ENCODE measurements at places on chromosomes 16 and 17. TPM values are rescaled to one million over a fixed set of nuclear protein-coding genes. Genes with fewer than 3 reads are reported as not detected.

DNA sequence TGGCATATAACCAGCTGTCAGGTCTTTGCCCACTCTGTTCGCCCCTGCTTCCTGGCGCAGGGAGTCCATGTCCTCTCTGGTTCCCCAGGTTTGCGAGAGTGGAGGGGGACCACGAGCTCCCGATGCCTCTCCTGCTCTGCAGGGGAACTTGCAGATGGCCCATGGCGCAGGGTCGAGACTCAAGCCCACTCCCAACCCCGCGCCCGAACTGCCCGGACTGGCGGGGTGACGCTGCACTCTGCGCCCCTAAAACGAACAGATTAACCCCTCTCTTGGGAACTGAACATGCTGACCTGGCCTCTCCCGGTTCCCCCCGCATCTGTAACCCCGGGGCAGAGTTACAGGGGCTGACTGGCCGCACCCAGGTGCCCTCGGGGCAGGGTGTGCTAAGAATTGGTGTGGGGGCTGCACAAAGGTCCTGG is 681 bp upstream of the PLA2G15 start:
- peak; percentile 52 for DNase-seq

DNA sequence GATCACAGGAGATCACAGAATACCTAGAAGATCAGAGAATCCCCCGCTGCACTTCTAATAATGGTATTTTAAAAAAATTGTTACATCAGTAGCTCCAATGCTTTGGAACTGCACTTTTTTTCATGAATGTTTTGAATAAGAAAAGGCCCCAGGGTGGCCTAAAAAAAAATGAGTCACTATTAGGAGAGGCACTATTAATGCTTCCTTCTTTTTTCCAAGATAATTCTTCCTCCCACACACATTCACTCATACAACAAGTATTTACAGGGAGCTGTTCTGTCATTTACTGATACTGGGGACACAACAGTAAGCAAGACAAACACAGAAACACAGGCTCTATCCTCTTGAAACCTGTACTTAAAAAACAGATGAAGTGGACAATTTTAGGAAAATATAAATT is 675 bp upstream of the PDZD9 start:
- DNase-seq, result no peak

Gene ITGAD
- not detected for total RNA-seq

Gene KRT32
- not detected for total RNA-seq

- DNase-seq, result no peak
These were observed 30.6 kb upstream of the CLEC3A start for GRCh38 chr16:77991701-77992100.
